NCI-H1092 treated with DMSO at 0.1 percent for 48 hours (cell line): ENCODE measurements at places on chromosomes 4 and X.

- DNase-seq: no peak
These were observed 32.1 kb upstream of the RBM47 start for GRCh38 chr4:40661803-40662202.

DNA sequence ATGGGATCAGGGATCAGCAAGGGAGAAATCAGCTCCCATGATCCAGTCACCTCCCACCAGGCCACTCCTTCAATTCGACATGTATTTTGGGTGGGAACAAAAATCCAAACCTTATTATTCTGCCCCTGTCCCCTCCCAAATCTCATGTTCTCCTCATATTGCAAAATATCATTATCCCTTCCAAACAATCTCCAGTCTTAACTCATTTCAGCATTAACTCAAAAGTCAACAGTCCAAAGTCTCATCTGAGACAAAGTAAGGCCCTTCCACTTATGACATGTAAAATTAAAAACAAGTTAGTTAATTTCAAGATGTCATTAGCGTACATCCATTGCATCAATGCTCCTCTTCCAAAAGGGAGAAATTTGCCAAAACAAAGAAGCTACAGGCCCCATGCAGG is 22.0 kb downstream of the UGT2B4 start:
- no peak for DNase-seq

GRCh38 chr4:121711263-121712000 is 14.7 kb upstream of the ANXA5 start:
- DNase-seq: no peak

DNA sequence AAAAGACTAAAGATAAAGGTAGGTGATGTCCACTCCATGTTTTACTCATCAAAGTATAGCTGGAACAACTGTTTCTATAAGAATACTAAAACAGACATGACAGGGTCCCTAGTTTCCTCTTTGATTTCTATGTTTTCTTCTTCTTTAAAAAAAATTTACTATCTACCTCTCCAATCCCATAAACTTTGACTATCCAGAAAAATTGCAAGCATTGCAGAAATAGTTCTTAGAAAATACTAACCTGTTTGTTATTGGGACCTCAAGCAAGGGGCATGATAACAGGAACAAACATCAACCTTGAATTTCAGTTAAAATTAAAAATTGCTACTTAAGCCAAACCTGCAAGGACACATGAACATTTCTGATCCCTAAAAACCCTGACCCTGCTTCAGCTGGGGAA is 1226.5 kb downstream of the C4orf33 start:
- no peak for DNase-seq

DNA sequence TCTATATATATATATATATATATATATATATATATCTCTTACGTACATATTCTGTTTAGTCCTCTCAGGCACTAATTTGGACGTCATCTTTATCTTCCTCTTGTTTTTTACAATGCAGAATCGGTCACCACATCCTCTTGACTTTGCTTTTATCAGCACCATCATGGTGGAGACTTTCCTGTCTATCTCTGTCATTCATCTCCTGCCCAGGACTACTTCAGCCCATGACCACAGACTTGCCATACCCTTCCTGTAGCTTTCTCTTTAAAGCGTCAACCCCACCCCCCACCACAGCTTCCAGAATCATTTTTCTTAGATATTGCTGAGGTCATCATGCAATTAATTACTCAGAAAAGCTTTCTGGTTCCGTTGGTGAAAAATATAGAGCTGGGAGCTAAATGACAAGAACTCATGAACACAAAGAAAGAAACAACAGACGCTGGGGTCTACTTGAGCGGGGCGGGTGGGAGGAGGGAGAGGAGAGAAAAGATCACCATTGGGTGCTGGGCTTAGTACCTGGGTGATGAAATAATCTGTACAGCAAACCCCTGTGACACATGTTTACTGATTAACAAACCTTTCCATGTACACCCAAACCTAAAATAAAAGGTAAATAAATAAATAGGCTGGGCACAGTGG is 30.5 kb upstream of the PRKX start:
- no peak for DNase-seq

DNA sequence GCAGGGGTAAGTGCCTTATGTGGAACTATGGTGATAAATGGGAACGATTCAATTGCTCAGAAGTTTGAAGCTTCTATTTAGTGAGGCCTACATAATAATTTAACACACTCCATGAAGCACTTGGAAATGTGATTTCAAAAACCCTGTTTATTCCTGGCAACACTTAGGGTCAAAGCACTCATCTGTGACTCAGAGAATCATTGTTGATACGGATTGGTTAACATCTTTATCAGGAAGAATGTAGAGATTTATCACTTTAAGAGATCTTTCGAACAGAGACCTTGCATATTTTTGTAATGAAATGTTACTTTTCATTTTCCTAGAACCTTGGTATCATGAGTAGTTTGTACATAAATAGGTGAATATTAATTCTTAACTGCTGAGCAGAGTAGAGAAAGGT is 269.1 kb upstream of the SLIT2 start:
- no peak for DNase-seq

- no peak for DNase-seq
These were observed 46.7 kb downstream of the PTCHD1 start for GRCh38 chrX:23381099-23382087.
